H4 (cell line): ENCODE measurements at places on chromosomes 7 and 10. TPM values are rescaled to one million over a fixed set of nuclear protein-coding genes. Genes with fewer than 3 reads are reported as not detected.

DNA sequence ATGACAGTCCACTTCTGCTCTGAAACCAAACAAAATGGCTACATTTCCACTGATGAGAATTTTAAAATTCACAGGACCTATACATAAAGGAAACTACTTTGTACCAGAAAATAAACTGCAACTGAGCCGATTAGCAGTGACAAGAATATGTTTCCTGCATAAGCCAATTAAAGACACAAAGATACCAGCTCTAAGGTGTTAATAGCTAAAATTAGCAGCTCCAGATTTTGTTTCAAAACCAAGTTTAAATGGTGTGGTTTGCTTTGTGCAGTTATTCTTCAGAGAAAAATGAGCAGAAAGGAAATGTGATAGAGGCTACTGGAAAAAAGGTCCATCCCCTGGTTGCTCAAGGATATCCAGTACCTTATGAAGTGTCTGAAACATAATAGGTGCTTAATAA is 123.2 kb downstream of the ANK3 start:
- no peak for DNase-seq

The ZNF365 gene
- 0.85 and 2.6 TPM in 2 replicates for total RNA-seq

The CALD1 gene
- 152 and 195 TPM in 2 replicates for total RNA-seq

The SEMA4G gene
- 0.27 and 0.89 TPM in 2 replicates for total RNA-seq

The SRRT gene
- 44.3 and 46.8 TPM in 2 replicates for total RNA-seq
